Kasumi-1 (cell line): ENCODE measurements at places on chromosomes 7 and 10.

DNA sequence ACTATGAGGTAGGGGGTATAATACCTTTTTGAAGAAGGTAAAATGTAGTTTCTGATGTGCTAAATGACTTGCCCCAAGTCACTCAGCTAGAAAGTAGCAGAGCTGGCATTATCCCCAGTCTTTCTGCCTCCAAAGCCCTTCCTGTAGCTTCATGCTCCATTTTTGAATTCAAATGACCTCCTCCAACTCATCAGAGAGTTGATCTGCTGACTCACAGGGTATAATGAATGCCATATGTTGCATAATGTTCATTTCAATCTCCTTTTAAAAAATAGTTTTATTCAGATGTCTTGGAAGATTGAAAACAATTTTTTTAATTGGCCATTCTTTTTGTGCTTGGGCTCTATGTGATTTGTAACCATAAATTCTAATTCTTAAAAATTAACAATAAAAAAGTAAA, 272.8 kb upstream of the IMMP2L start:
- DNase-seq: no peak

DNA sequence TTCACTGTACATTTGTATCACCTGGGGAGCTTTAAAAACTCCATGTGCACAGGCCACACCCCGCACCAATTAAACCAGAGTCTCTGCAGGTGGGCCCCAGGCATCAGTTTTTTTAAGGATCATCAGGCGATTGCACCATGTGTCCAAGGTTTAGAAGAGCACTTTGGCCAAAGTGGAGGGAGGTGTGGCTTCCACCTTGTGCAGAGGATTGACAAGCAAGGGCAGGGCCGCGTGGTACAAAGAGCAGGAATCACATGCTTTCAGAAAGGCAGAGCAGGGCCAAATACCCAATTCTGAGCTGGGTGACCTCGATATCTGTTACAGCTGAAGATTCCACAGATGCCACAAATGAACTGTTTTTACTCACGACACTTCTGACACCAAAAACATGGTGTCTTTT, 52.4 kb downstream of the NOC3L start:
- no peak for DNase-seq

DNA sequence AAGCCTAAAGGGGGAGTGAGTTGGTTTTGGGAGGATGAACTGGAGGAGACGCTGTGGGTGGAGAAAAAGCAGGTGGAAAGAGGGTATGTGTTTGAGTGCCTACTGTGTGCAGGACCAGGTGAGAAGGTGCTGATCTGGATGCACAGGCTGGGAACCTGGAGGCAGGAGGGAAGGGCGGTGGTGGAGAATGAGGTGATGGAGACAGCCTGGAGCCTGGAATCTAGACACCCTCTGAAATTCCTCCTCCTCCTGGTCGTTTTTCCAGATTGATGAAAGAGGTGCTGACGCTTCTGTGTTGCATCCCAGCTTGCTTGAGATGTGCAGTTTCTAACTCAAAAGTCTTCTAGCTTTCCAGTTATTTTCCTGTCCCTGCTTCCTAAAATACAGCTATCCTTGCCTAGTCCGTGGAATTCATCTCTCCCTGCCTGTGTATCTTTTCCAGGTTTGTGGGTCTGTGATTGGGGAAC, 67.5 kb downstream of the LRMDA start:
- no peak for DNase-seq

DNA sequence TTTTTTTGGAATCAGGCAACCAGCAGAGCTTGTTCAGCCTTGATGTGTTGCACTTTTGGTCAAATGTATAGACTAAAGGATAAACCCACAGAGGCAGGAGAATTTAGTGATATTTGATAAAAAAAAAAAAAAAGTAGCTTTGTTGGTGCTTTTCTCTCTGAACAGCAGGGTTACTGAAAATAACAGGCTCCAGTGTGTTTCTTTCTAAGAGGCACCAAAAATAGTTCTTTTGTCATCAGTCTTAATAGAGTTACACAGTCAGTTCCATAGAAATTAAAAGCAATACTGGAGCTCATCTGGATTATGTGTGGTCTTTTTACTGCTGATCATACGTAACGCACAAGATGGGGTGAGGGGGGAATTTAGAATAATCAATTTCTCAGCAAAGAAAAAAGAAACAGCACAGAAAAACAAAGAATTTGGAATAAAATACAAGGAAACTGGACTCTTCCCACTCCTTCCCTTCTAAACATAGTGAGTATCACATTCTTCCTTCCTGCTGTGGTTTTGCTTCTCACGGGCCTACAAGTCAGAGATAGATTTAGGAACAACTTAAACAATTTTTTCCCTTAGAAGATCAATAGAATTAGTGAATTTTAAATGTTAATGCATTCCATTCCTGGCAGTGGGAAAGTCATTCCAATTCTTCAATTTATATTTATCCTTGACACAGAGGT, 178.8 kb upstream of the AKR1E2 start:
- DNase-seq: peak; percentile 45

- DNase-seq: no peak
Observed at GRCh38 chr7:135743907-135744731, 4.5 kb downstream of the FAM180A start.

DNA sequence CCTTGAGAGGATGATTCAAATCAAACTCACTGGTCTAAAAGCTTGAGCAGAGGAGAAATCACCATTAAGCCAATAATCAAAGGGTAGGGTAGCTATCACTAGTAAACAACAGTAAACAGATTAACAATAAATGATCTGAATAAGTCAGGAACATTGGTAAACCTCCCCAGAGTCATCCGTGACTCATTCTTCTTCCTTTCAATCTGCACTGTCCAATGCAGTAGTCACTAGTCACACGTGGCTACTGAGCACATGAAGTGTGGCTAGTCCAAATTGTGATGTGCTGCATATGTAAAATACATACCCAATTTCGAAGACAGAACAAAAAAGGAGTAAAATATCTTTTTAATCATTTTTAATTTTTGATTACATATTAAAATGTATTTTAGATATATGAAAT, 64.0 kb downstream of the ERCC6 start:
- no peak for DNase-seq

DNA sequence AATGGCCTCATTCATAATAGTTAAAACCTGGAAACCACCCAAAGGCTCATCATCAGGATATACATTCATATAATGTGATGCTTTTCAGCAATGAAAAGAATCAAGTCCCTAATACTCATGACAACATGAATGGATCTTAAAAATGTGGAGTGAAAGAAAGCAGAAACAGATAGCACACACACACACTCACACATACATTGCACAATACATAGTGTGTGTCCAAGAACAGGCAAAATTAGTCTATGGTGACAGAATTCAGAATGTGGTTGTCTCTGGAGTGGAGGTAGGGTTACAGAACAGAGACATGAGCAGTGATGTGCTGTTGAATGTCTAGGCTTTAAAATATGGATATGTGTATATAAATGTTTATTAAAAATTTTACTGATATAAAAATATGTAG, 419.9 kb upstream of the PCDH15 start:
- DNase-seq: no peak

GRCh38 chr7:5450549-5451327, 27.1 kb upstream of the TNRC18 start:
- DNase-seq: no peak

DNA sequence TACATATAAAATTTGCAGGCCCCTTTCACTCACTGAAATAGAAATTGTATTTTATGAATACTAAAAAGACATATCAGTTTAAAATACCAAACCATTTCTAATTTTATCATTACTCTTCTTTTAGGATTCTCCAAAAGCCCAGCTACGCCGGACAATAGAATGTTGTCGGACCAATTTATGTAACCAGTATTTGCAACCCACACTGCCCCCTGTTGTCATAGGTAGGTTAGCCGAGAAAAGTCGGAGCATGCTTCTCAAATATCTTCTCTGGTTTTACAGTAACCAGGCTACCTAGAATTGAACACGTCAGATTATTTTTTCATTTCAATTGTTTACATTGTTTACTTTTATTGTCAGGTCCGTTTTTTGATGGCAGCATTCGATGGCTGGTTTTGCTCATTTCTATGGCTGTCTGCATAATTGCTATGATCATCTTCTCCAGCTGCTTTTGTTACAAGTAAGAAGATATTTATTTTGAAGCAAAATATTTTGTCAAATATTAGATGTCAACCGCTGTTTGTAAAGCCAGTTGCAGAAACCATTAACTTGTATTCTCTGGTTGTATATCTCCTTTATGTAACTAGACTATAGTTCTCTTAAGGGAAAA, 57.6 kb downstream of the MMRN2 start:
- peak; percentile 72 for DNase-seq

DNA sequence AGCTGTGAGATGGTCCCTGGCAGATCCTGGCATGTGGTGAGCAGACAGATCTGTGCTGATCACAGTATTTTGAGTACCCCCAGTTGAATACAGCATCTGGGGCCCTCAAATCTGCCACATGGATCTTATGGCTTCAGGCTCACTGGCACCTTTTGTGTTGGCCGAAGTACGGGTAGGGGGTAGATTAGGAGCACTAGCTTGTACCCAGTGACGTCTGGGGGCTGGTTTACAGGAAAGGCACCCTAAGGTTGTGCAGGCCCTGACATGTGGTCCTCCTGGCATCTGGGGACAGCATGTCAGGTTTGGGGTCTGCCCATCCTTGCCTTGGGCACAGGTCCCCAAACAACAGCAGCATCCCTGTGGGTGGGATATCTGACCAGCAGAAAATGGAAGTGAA, 53.2 kb downstream of the SYPL1 start:
- DNase-seq: no peak

DNA sequence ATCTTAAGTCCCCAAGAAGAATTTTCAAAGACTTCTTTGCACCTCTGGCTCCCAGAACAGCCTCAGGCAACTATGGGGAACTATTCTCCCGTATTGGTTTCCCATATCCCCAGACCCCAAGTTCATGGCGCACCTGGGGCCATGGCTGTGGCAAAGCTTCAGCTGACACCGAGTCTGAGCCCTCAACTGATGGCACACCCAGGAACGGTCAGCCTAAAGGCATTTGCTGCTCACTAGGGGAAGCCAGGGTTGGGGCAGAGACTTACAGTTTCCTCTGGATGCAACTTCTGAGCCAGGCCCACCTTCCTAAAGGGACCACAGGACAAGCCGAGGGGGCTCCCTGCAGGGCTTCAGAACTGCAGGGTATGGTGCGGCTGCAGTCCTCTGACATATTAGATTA, 13.7 kb upstream of the CPA1 start:
- no peak for DNase-seq

GRCh38 chr7:154437234-154437633, 385.0 kb downstream of the DPP6 start:
- DNase-seq: no peak

GRCh38 chr7:256461-256940, 33.5 kb upstream of the FOXL3 start:
- no peak for DNase-seq

- DNase-seq: no peak
Observed at GRCh38 chr10:71849461-71849908, 1.6 kb downstream of the PSAP start.

DNA sequence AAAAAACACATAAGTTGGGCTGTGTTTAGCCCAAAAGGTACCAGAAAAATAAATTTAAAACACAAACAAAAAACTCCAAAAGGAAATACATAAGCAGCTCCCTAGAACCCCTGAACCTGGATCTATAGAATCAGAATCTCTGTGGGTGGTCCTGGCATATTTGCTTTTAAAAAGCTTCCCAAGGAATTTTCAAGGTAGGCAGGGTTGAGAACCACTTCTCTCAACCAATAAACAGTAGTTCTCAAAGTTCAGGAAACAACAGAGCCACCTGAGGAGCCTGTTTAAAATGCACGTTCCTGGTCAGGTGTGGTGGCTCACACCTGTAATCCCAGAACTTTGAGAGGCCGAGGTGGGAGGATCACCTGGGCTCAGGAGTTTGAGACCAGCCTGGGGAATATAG, 12.5 kb downstream of the ATXN7L1 start:
- no peak for DNase-seq

- DNase-seq: peak; percentile 76
Observed at GRCh38 chr7:97145068-97145467, 27.6 kb downstream of the SDHAF3 start.

DNA sequence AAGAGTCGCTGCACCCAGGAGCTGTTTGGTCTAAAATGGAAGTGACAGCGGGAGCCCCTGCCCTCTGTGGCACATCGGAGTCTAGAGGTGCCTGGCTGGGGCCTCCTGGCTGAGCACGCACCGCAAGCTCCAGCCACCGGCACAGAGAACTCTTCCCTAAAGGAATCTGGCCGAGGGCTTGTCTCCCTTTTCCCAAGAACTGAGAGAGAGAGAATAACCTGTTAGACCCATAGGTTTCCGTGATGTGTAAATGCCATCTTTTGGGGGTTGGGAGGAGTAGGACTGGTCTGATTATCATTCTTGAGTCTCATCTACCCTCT, 47.3 kb downstream of the PROSER2 start:
- DNase-seq: no peak

DNA sequence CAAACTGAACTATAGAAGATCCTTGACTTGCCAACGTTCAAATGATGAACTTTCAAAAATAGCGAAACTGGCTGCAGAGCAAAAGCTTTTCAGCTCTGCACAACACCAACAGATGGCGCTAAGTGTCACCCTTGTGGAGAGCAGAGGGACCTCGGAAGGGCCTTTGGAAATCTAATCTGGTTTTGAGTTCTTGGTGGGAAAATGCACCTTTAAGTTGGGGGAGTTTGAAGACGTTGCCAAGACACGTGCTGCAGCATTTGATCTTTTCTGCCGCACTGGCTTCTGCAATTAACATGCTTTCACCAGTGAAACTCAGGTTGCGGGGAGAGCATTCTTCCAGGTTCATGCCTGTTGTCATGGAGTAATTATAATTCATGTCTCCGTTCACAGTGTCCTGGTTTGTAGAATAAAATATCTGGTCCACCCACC, 26.3 kb upstream of the WDR11 start:
- peak; percentile 50 for DNase-seq

- DNase-seq: no peak
Observed at GRCh38 chr7:47170516-47170915, 411.4 kb downstream of the TNS3 start.
